Stimulated activated CD4-positive, alpha-beta T cell treated with anti-CD3 and anti-CD28 coated beads, TNF-alpha, amount 100 ng/mL, for 48 hours (primary cell): ENCODE measurements at places on chromosomes 7 and 10.
A peak's percentile ranks its signal among the peaks of the same experiment; 100 is the strongest.

- no peak for DNase-seq
Observed at GRCh38 chr10:123554656-123555055, 111.5 kb upstream of the GPR26 start.

DNA sequence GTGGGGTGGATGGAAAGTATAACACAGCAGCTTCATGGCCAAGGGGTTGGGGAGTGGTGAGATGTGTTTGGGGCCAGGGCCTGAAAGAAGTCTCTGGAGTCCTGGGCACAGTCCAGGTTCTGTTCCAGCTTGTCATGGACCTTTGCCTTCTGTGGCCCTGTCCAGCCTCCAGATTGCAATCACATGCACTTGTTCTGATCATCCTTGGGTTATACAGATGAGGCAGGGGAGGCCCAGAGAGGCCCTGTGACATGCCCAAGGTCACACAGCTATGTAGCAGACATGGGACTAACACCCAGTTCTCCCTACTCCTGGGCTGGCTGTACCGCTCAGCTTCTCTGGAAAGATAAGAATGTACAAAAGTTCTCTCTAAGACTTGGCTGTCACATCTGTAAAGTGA, 11.7 kb downstream of the VWA2 start:
- DNase-seq = no peak

GRCh38 chr10:49518982-49519578, 19.8 kb downstream of the ERCC6 start:
- DNase-seq = no peak

- DNase-seq = no peak
Observed at GRCh38 chr10:132293813-132294520, 13.8 kb downstream of the STK32C start.

- DNase-seq = no peak
Observed at GRCh38 chr7:29270594-29271318, 76.2 kb downstream of the CHN2 start.

- DNase-seq = no peak
Observed at GRCh38 chr7:20350996-20351692, 20.4 kb downstream of the ITGB8 start.

- DNase-seq = no peak
Observed at GRCh38 chr7:1737523-1737922, 67.4 kb downstream of the ELFN1 start.

DNA sequence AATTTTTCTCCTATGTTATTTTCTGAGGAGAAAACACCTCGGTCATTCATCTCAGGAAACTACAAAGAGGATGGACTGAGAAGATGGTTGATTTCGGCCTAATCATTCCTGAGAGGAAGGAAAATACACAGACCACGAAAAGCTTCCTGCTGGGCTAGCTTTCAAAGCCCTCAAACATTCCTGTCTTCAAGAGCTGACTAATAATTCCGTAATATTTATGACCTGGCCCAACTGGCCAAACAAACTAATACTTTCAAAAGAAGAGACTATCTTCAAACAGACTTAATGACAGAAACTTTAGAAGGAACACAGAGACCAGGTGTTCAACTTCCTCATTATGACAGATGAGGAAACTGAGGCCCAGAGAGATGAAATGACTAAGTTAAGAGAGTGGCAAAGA, 215.1 kb upstream of the FRMD4A start:
- no peak for DNase-seq

GRCh38 chr7:115475761-115476385, 554.0 kb downstream of the MDFIC start:
- DNase-seq = no peak

GRCh38 chr10:77563638-77564270, 73.9 kb downstream of the KCNMA1 start:
- DNase-seq = no peak

DNA sequence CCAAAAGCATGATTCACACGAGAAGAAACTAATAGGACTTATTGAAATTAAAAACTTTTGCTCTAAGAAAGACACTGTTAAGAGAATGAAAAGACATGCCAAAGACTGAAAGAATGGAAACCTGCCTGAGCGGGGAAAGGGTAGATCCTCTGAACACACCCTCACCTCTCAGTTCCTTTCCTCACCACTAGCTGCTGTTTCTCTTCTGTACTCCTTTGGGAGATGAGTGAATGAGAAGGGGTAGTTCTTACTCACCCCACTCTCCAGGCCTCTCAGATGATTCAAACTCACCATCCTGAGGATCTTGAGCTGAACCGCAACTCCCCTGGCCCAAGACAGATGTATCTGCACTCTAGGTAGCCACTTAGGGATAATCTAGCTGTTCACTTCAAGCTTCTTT, 41.9 kb downstream of the IQUB start:
- DNase-seq = no peak

- DNase-seq = no peak
Observed at GRCh38 chr10:113052076-113052830, 102.2 kb downstream of the TCF7L2 start.

- DNase-seq = no peak
Observed at GRCh38 chr7:1541431-1542162, 11.1 kb downstream of the MAFK start.

GRCh38 chr10:22821501-22821900, 106.4 kb upstream of the ARMC3 start:
- no peak for DNase-seq

DNA sequence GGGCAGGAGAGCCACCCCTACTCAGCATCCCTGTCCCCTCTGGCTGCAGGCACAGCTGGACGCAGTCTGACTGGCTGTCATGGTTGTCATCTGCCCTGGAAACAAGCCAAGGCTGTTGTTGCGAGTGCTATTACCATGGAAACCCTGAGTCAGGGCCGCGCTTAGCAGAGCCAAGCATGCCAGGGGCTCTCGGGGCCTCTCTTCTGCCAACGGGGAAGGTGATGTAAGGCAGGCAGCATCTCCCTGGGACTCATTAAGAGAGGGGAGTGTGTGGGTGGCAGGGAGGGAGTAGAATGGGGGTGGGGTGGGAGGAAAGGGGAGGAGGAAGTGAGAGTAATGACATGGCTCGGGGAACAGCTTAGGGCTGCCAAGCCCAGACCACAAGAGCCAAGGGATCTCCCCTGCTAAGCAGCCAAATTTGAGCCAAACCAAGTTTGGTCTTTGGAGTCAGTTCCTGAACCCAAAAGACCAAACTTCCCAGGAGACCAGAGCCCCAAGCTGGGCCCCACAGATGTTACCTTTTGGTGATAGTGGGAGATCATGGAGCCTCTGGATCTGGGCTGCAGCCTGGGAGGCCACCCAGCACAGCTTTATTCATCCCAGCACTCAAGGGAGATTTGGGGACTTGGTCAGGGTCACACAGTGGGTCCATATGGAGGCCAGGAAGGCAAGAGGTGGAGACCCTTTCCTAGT, 67.6 kb downstream of the TMEM130 start:
- peak; percentile 40 for DNase-seq

GRCh38 chr10:73872190-73872710, 2.1 kb downstream of the CAMK2G start:
- no peak for DNase-seq

GRCh38 chr10:63337455-63338251, 128.1 kb downstream of the JMJD1C start:
- DNase-seq = no peak

DNA sequence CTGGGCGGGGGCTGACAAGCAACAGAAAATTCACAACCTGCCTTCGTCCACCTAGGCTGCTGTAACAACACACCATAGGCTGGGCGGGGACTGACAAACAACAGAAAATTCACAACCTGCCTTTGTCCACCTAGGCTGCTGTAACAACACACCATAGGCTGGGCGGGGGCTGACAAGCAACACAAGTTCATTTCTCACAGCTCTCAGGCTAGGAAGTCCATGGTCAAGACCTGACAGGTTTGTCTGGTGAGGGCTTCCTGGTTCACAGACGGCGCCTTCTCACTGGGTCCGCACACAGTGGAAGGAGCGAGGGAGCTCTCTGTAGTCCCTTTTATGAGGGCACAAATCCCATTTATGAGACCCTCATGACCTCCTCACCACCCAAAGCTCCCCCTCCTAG, 52.2 kb downstream of the DIP2C start:
- no peak for DNase-seq
